ENCODE measurements at places on chromosomes 16 and 17.

DNA sequence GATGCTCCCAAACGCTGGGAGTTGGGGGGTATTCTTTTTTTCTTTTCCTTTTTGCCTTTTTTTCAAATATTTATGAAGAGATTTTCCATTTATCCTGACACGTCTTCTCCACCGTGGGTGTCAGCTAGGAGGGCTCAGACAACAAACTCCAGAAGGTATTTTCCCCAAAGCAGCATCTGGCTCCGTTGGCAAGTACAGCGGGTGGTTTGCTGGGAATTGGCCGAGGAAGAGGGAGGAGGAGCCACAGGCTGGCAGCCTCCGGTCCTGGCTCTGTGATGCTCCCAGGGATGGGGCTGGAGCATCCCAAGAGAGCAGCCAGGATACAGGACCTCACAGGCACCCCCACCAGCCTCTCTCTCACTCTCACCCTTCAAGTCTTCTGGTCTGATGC lies 10.9 kb upstream of the CACNG4 start:
- DNase-seq, result peak; percentile 55

GRCh38 chr16:2964475-2965336 lies 631 bp downstream of the KREMEN2 start:
- peak; percentile 82 for DNase-seq

- DNase-seq, result peak; percentile 91
These were observed 405 bp upstream of the CBLN1 start for GRCh38 chr16:49281843-49282642.

DNA sequence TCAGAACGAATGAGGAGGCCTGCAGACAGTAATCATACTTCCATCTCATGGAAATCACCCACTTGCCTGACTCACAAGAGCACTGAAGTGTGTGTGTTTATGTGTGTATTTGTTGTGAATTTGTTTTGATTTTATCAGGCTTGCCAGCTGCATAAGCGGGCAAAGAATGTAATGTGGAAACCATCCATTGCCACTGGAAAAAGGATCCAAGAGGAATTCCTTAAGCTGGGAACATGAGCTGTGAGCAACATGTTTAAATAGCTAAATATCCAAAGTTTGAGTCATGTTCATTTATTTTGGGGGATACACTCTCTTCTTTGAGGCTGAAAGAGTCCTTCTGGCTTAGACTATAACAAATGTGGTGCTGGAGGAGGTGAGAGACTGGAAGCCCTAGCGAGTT lies 198.4 kb upstream of the TBX2 start:
- DNase-seq, result peak; percentile 33

DNA sequence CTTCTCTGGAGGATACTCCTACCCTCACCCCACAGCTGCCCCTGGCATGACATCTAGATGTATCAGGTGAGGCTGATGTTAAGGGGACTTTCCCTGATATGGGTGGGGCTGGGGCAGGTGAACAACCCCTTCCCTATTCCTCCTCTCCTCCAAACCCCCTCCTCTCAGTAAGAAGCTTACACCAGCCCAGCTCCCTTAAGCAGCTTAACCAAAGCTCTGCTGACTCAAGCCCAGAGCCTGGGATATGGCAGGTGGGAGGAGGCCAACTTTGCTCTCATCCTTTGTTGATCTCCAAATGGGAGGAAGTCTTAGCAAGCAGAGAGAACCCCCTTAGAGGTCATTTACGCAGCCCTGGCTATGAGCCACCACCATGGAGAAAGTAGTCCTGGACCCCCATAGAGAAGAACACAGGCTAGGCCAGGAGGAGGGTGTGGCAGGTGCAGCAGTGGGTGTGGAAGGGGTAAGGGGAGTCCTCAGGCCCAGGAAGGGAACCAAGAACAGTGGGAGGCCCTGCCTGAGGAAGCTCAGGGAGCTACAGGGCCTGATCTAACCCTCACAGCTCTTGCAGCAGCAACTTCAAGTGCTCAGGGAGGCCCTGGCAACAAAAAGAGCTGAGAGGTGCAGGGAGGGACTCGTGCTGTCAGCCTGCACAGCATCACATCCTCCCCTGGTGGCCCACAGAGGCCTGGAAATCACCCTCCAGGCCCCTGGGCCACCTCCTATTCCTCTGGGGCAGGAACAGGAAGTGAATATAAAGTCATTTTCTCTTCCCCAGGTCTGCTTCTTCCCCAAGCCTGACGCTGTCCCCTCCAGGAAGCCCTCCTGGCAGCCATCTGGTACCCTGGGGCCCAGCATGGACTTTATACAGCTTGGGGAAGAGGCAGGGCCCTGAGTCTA lies 2.9 kb downstream of the UNC119 start:
- no peak for DNase-seq

- DNase-seq, result no peak
These were observed 681.9 kb downstream of the CDH11 start for GRCh38 chr16:64440005-64440404.

DNA sequence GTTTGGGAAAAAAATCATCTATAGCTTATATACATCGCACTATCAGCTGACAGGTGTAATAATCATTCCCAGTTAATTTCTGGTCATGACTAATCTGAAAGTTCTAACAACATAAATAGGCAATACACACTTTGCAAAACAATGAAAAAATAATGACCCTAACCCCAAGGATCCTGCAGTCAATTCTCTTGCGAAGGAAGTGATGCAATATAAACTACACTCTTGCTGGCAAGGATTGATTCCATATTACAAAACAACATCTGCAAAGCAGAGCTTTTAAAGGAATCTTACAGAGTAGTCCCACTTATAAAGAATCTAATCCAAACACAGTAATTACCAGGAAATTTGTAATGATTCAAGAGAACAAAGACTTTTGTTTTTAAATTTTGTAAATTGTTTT lies 73.4 kb downstream of the MYO1D start:
- peak; percentile 8 for DNase-seq

GRCh38 chr17:18964550-18964949 lies 12.6 kb downstream of the SLC5A10 start:
- DNase-seq, result no peak

- DNase-seq, result no peak
These were observed 21.2 kb downstream of the MEAK7 start for GRCh38 chr16:84482951-84483881.

All from tongue (tissue), 3 donors.